Left renal pelvis (tissue), 4 donors: ENCODE measurements at places on chromosomes 13 and 19.

GRCh38 chr19:42293540-42293939 is 8.4 kb upstream of the PRR19 start:
- no peak for DNase-seq

DNA sequence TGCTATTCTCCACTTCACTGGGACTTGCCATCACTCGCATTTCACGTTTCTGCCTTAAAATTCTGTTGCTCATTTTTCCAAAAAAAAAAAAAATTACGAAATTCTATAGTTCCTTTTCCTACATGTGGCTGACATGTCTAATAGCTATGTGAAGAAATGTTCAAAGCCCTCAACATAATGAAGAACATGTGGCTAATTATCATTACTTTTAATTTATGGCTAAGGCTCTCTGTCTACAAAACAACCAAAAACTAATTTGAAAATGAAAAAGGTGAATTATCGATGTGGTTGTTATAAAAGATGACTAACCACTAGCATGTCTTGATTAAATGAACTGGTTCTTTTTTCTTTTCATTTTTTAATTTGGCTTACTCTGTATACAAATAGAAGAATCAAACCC is 940.0 kb downstream of the EFNB2 start:
- DNase-seq, result no peak

DNA sequence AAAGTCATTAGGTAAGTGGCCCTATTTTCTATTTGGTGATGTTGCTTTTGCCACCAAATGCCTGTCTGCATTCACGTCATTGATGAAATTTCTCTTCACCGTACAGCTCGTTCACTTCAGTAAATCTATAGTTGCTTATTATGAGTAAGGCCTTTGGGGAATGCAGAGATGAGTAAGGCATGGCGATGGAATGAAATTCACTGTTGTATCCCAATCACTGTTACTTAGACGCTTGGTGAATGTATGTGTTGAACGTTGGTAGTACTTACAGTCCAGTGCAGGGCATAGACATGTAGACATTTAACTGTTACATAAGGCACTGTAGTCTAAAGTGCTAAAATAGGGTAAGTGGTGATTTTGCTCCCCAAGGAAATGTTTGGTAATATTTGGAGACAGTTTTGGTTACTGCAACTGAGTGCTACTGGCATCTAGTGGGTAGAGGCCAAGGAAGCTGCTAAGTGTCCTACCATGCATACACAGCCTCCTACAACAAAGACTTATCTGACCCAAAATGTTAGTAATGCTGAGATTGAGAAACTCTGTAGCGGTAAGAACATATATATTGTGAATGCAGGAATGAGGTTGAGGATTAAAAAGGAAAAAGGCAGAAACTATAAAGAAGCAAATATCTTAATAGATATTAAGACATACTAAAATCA is 5.8 kb downstream of the AKAP11 start:
- DNase-seq, result no peak

DNA sequence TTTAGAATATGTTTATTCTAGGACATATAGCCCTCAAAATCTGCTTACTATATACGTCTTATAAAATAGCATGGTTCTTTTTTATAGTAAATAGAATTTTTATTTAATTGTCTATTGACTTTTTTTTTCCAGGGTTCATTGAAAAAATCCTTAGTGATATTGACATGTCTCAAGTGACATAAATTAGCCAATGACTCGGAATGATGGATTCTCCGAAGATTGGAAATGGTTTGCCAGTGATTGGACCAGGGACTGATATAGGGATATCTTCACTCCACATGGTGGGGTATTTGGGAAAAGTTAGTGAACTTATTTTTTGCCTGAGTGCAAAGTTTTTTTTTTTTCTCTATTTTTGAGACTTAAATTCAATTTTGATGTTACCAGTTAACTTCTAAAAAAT is 3.2 kb downstream of the USPL1 start:
- no peak for DNase-seq

- no peak for DNase-seq
These were observed 8.1 kb upstream of the CYP2F1 start for GRCh38 chr19:41106177-41106576.

- no peak for DNase-seq
These were observed 1556.8 kb upstream of the MIR17HG start for GRCh38 chr13:89790696-89791095.

DNA sequence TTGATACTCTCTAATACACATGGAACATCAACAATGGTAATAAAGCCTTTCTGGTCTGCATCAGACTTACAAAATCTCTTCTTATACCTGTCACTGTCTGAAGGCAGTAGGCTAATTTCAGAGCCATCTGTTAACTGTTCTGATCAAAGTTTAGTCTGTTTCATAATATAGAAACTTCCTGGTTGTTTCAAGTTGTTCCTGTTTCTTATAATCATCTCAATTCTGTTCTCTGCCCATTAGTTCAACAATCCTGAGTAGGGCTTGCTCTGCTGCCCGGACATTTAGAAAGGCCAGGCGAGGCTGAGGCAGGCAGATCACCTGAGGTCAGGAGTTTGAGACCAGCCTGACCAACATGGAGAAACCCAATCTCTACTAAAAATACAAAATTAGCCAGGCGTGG is 5.4 kb upstream of the ZSCAN5A start:
- no peak for DNase-seq

DNA sequence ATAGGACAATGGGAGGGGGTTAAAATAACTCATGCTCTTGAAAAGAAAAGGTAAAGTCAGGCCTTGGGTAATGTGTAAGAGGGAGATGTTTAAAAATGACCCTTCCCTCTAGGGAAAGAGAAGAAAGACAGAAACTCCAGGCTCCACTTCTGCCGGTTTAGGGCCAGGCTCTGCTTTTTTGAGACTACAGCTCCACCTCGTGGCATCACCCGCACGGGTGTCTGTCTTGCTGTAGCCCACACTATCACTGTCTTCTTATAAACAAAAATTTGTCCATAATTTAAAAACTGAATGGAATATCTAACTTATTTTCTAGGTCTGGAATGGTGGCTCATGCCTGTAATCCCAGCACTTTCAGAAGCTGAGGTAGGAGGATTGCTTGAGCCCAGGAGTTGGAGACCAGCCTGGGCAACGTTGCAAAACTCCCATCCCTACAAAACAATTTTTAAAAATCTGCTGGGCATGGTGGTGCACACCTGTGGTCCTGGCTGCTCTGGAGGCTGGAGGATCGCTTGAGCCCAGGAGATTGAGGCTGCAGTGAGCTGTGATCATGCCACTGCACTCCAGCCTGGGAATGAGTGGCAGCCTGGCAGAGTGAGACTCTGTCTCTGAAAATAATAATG is 65.1 kb upstream of the GTF3A start:
- no peak for DNase-seq

- DNase-seq, result no peak
These were observed 14.1 kb upstream of the PRKD2 start for GRCh38 chr19:46731007-46731501.

- DNase-seq, result no peak
These were observed 52.1 kb upstream of the STK24 start for GRCh38 chr13:98629055-98629454.

DNA sequence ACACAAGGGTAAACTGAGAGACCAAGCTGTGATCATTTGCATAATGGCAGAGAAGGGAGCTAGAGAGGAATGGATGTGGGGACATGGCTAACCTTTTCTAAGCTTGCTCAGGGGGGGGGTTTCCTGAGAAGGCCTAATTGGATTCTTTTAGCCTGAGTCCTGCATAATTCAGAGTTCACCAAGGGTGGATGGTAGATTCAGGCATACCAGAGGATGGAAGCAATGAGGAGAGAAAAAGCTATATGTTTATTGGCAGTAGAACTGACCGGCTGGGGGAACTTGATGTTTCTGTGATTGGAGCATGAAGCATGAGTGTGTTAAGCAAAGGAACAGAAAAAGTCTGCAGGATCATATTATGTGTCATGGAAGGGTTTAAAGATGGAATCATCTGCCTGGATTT is 65.9 kb upstream of the KLF12 start:
- DNase-seq, result no peak

DNA sequence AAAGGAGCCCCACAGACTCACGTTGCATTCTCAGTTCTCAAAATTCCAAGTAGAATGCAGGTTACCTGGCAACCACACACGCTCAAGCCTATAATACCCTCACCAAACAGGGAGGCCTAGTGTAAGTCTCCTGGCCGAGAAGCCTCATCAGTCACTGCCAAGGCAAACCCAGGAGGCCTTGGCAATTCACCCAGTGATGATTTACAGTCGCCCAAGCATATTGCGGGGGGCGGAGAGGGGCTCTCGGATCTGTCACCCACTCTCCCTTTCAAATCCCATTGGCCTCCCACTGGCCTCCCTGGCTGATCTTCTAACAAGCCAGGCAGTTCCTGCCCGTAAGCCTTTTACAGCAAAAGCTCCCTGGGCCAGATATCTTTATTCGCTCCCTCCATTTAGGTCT is 1.1 kb downstream of the AKAP8L start:
- DNase-seq, result no peak

GRCh38 chr13:100513987-100514670 is 74.5 kb downstream of the GGACT start:
- DNase-seq, result no peak

DNA sequence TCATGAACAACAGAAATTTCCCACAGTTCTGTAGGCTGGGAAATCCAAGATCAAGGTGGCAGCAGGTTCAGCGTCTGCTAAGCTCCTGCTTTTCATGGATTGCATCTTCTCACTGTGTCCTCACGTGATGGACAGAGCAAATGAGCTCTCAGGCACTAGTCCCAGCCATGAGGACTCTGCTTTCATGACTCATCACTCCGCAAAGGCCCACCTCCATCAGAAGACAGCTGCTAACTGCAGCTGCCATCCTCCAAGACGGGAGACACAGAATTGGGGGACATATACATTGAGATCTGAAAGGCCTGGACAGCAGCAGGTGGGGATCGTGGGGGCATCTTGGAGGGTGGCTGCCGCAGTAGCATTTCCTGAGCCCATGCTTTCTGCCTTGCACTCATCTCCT is 44.4 kb upstream of the SPATA13 start:
- DNase-seq, result no peak

DNA sequence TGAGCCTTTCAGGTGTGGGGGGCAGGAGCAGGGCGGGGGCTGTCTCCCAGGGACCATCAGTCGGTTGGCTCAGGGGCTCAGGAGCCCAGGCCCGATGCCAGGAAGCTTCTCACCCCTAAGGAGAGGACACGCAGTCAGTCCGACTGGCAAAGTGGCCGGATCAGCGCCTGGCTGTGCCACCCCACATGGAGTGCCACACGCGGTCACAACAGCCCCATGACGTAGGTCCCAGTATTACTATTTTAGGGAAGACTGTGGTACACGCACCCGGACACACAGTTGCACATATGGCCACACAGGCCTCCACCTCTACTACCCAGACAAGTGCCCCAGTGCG is 29.3 kb upstream of the GRTP1 start:
- no peak for DNase-seq

DNA sequence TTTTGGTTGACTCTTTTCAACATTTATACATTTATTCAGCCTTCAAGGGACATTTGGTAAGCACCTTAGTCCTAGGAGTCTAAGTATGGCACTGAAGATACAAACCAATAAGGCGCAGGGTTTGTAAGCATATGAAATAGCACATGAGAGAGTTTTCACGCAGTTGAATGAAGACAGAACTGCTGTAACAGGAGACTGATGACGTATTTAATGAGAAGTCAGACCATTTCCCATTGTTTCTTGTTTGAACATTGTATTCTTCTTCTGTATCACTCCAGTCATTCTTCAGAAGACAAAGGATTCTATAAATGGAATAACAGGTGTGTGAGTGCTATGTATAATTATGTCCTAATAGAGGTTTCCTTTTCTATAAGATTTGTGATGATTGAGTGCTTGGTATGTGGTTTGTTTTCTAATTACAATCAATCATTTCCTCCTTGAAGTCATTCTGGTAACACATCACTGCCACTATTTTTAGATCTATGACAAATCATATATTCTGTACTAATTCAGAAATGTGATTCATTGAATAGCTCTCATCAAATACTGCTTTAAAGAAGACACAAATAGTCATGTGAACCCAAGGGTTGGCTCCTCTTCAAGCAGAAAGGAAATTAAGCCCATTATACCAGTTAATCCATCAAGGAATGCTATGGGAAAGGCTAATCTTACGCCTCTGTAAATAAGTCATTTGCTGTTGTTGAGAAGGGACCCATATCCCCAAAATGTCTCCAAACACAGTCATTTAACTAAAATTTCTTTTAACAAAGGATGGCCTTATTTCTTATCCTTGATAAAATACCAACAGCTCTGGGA is 222.8 kb upstream of the NBEA start:
- DNase-seq, result no peak

DNA sequence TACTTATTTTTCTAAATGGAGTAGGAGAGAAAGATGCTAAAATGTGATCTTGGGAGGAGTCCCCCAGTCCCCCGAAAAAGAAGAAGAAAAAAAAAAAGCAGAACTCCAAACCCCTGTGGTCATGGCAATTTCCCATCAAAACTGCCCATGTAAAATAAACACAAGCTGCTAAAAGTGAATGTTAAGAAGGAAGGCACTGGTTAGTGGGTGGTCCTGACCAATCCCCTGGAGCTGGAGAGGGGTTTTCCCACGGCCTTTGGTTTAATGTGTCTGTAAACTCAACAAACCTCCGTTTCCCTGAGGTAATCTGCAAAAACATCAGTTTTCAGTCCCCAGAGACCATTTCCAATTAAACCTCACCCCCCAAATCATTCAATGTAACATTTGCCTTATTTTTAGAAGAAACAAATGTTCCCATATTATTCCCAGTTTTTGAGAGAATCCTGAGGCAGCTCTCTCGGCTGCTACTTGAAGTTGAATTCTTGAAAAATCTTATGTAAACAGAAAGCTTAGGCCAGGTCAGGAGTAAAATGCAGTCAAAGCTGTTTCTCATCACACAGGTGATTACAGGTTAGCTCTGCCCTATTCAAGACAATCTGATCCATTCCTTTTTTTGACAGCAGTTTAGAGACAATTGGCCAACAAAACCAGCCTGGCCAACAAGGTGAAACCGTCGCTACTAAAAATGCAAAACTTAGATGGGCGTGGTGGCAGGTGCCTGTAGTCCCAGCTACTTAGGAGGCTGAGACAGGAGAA is 17.0 kb downstream of the RAB3D start:
- no peak for DNase-seq

GRCh38 chr19:51501594-51502263 is at the start of gene SIGLEC12:
Gene SIGLEC12, minus strand, starts transcription at chr19:51501800. Its CDS starts 67 bp downstream, at chr19:51501733.
- DNase-seq, result no peak

DNA sequence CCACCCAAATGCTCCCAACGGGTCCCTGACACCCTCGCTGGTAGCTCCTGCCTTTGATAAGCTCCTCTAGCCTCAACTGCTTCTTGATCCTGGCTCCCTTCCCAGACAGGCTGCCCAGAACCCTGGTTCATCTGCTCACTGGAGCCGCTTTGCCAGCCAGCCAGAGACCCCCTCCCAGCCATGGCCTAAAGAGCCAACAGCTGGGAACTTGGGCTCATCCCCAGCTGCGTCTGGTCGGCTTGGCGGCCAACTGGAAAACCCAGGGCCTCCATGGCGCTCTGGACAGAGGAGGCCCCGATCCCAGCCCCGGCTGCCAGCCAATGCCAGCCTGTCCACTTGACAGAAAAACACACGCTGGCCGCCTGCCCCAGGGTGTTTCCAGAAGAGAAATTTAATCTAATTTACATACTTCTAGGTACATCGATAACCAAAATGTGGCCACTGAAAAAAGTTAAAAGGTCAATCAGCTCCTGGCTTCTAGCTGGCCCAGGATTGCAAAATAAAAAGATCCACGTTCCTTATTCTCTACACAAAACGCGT is 3.0 kb upstream of the AKAP8L start:
- DNase-seq, result no peak
